ENCODE measurements at places on chromosomes 12 and 14. TPM values are rescaled to one million over a fixed set of nuclear protein-coding genes. Genes with fewer than 3 reads are reported as not detected.
A peak's percentile ranks its signal among the peaks of the same experiment; 100 is the strongest.

DCP1B gene
- total RNA-seq: 13.5 TPM

GRCh38 chr12:106030210-106031071 lies 108.3 kb downstream of the NUAK1 start:
- peak; percentile 60 for ATAC-seq

DNA sequence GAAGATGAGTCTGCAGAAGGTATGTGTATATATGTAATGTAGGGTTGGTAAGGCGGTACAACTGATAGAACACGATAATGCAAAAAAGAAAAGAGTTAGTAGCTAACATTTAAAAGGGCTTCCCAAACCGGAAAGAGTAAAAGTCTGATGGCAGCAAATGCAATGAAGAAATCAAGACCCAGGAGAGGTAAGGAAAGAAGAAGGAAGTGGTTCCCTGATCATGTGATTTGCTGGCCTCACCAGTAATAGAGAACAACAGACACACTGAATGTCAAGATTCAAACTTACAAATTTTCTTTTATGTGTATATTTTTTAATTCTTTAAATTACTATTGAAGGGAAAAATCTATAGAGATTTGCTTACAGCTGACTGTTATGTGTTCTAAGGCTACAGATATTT lies 18.4 kb downstream of the ZFC3H1 start:
- ATAC-seq: no peak

DNA sequence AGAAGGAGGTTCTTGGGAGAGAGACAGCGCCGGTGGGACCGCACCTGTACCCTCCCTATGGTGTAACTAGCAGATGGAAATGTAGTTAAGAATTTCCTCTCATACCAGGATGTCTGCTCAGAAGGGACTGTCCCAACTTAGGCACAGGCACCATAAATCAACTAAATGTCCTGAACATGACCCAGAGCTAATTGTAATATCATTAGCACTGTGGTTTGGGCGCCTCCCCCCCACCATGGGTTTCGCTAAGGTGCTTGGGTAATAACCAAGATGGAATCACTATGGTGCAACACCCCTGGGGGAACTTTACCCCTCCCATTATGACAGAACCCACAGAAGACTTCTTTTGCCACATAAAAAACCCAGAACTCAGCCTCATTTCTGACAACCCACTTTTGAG lies 15.9 kb downstream of the ZNF641 start:
- ATAC-seq: no peak

CCNT1 gene
- 46.3 TPM for total RNA-seq

DNA sequence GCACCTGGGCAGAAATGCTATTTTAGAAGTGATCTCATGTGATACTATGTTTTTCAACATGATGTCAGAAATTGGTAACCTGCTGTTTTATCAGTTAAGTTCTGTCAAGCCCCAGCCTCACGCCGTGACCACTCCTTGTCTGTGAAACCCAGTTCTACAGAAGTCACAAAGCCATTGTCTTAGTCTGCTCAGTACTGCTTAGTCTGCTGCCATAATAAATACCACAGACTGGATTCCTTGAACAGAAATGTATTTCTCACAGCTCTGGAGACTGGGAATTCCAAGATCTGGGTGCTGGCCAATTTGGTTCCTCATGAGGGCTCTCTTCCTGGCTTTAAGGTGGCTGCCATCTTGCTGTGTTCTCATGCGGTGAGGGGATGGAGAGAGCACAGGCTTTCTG lies 176.9 kb downstream of the PRKCH start:
- no peak for ATAC-seq

- no peak for ATAC-seq
Measured at GRCh38 chr14:74652541-74652940, 40.5 kb upstream of the LTBP2 start.

CCDC197 gene
- 0.19 TPM for total RNA-seq

- ATAC-seq: peak; percentile 100
Measured at GRCh38 chr12:74431801-74432200, 105.8 kb upstream of the ATXN7L3B start.

DNA sequence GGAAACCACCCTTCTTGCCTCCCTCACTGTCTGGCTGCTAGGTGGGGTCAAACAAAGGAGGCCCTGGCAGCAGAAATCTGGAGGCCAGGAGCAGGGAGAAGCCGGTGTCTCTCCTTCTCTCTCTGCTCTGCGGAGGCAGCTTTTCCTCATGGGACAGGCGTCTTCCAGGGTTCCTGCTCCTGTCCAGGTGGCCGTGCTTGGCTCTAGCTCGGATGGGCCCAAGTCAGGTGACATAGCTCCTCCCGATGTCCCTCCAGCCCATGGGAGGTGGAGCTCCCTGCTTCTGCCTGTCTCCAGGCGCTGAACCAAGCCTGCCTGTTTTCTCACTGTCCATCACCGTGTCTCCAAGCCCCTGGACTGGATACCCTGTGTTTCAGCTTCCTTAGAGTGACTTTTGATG lies 30.5 kb upstream of the FZD10 start:
- ATAC-seq: no peak

INHBC gene
- 0.23 TPM for total RNA-seq

DNA sequence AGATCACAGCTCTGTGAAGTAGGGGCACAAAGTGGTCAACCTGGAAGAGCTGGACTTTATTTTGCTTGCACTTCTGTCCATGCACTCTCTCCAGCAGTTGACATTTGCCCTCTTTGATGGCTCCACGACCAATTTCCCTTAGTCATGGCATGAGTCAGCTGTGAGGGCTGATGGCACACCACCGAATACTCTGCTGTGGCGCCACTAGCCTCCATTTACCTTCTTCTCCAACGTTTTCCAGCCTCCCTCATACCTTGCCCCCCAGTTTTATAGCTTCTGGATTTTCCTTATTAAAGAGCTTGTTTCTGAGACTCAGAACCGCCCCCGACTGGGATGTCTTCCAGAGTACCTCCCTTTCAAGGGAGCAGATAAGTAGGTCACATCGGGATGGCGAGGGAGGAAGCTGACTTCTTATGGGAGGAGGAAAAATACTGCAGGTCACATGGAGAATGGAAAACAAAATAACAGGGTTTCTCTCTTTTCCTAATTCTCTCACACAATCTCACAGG lies 17.6 kb downstream of the NINJ2 start:
- peak; percentile 5 for ATAC-seq

- no peak for ATAC-seq
Measured at GRCh38 chr12:121538699-121539061, 42.1 kb downstream of the KDM2B start.

DNA sequence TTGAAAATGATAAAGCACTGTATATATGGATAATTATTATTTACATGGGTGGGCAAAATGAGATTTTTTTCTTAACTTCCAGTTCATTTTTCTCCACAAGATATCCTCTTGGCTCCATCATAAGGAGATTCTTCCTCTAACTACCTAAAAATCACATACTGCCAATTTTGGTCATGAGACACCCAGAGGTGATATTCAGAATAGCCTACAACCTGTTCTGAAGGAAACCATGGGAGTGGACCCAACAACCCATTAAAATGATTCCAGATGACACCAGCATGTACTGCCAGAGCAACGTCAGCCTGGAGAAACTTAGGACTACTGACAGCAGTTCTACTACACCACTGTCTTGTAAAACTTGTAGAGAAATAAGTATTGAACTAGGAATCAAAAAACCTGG lies 136.3 kb upstream of the TMPO start:
- no peak for ATAC-seq

SUSD6 gene
- total RNA-seq: 13.6 TPM

GRCh38 chr14:29355331-29355730 lies 572.3 kb downstream of the PRKD1 start:
- ATAC-seq: no peak

CTSG gene
- total RNA-seq: 0.52 TPM

GRCh38 chr12:7571257-7571656 lies 67.7 kb upstream of the CD163 start:
- no peak for ATAC-seq

- ATAC-seq: peak; percentile 77
Measured at GRCh38 chr14:73741876-73742519, 27.8 kb upstream of the PNMA1 start.

DNA sequence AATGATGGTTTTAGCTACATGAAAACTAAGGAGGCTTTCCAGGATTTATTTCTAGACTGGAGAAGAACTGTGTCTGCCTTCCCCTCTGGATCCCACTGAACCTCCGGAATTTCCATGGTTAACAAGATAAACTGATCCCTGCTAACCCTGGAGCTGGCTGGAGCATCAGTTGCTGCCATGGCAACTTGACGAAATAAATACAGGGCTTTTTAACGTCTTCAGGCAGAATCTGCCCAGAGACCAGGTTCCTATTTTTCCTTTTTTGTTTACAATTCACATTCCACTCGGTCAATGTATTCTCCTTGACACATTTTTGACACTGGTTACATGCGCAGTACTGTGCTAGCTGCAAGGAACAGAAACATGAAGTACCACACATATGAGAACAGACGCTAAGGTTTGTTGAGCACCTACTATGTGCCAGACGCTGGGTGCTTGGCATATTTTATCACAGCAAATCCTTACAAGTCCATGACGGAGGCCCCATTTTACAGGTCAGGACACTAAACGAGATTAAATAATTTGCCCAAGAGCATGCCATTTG lies 1.7 kb downstream of the C14orf132 start:
- ATAC-seq: no peak

DNA sequence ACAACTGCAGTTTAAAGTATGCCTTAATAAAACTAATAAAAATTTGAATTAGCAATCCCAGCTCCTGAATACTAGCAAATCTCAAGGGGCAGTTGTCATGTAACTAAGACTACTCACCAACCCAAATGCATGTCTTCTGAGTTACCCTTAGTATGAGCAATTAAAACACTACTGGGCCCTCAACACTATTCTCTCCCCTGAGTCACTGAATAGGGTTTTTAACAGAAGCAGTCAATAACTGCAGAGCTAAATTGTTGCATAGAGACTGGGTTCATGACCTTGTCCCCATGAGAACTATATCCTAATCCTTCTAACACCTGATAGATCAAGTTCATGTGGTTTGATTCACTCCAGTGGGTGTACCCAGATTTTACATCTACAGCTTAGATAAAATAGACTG lies 38.8 kb downstream of the MDM1 start:
- ATAC-seq: no peak

GRCh38 chr12:219891-220352 lies 6.0 kb upstream of the SLC6A12 start:
- peak; percentile 78 for ATAC-seq

GPRC5A gene
- total RNA-seq: 2.2 TPM

GRCh38 chr12:114815026-114815795 lies 131.2 kb upstream of the TBX3 start:
- ATAC-seq: no peak

DNA sequence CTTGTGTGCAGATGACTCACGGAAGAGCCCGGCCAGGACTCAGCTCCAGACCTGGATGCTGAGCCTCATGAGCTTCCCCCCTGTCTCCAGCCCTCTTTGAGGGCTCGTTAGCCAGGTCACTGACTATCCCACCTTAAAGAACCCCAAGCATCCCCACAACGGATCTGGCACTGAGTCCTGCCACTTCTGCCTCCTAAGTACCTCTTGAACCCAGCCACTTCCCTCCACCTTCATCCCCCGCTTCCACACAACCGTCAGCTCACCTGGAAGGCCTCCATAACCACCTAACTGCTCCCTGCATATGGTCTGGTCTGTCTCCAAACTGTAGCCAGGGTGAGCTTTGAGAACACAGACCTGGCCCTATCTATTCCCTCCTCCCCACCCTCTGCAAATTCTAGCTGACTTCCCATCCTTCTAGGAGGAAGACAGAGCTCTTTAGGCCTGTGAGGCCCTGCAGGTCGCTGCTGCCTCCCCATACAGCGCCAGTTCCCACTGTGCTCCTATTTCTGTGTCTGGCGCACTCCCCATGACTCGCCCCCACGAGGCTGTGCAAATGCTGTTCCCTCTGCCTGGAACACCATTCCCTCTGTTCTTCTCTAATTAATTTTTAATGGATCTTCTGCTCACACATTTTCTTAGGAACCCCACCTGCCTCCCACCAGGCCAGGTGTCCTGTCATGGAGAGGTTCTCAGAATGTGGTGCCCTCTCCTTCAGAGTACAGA lies 2.9 kb upstream of the HSP90AA1 start:
- no peak for ATAC-seq

DNA sequence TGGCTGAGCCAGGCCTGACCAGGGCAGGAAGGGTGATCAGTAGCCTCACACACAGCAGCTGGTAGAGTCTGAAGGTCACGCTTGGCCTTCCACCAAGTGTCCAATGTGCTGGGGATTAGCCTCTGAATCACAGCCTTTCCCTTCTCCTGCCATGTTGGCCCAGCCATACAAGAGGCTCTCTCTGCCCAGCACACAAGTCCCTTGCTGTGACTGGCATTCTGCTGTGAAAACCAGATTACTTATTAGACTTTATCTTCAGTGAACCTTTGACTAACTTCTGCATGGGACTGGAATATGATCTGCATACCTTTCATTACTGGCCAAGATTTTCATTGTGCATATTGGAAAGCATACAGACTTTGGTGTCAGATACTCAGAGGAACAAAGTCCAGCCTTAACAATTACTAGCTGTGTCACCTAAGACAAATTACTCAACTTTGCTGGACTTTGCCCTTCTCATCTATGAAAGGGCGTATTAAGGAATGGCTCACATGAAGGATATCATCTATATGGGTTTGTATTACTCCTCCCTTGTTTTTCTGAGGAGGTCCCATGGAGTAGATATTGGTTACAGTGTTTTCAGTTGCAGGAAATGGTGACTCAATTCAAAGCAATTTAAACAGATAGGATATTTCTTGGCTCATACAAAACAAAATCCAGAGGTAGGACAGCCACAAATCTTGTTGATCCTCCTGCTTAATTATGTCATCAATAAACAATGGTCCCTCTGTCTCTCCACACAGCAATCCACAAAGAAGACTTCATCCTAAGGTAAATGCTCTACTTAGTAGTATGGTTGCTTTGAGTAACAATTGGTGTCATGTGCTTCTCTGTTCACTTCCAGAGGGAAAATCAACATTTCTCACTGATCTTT lies 99.6 kb downstream of the DYRK2 start:
- ATAC-seq: peak; percentile 29

LHX5 gene
- 0.49 TPM for total RNA-seq

ABHD12B gene
- total RNA-seq: 0.05 TPM

GRCh38 chr14:24162093-24162492 lies 1.0 kb downstream of the IRF9 start:
- ATAC-seq: no peak

DNA sequence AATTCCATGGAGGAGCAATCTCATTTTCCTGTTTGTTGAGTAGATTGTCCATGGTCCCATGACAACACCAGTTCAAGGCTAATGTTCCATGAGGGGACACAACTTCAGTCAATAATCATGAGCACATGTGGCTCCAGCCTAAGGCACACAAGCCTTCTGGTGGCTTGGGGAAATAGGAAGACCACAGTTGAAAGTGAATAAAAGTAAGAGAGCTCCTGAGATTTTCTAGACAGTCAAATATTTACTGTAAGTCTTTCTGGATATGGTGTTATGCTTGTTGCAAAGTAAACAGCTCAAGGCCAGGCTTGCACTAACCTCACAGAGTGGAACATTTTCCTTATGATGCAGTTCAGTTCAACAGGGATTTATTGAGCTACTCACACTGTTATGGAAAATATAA lies 206.9 kb upstream of the SLC38A2 start:
- ATAC-seq: no peak

- ATAC-seq: no peak
Measured at GRCh38 chr14:95889236-95889979, 12.8 kb downstream of the TUNAR start.

SNRNP35 gene
- total RNA-seq: 25.2 TPM
